ENCODE measurements at places on chromosomes 11 and 22.

DNA sequence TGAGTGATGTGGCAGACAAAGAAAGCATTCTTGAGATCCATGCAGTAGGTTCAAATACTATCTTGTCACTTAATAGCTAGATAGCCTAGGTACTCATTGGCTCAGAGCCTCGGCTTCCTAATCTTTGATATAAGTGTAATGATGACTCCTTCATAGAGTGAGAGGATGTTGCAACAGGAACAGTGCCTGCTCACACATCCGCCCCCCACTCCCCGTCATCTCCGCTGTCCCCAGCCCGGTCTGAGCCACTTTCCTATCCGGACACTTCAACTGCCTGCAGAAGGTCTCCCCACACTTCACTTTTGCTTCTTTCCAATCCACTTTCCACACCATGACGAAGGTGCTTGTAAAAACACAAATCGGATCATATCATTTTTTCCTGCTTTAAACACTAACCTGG is 128.8 kb downstream of the NTM start:
- H3K4me3 ChIP-seq = no peak overlapping the region
- H3K27me3 ChIP-seq = no peaks in the 10 kb centered on the region
- no peaks in the 10 kb centered on the region for H3K4me1 ChIP-seq
- no peak overlapping the region for H3K27ac ChIP-seq
- no peak for DNase-seq
- no peaks in the 10 kb centered on the region for H3K36me3 ChIP-seq

DNA sequence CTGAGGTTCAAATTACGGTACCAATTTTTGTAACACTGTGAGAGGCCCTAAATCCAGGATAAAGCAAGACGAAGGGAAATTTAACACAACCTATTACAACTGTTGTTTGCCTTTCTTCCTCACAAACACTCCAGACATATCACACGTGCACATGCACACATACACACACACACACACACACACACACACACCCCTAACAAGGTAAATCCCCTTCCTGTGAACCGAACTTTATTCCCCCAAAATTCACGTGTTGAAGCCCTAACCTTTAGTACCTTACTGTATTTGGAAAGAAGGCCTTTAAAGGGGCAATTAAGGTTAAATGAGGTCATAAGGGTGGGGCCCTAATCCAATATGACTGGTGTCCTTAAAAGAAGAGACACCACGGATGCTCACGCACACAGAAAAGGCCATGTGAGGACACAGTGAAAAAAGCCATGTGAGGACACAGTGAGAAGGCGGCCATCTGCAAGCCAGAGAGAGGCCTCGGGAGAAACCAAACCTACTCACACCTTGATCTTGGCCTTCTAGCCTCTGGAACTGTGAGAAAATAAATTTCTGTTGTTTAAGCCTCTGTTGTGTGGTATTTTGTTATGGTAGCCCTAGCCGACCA is 1.8 kb downstream of the SERGEF start:
- H3K36me3 ChIP-seq = peaks cover 5% of the 10 kb centered on the region
- H3K4me1 ChIP-seq = no peaks in the 10 kb centered on the region
- H3K4me3 ChIP-seq = peak overlapping the region; percentile 93
- H3K27me3 ChIP-seq = peaks cover 5% of the 10 kb centered on the region
- no peak overlapping the region for H3K27ac ChIP-seq

GRCh38 chr11:123233280-123233974 is 38.4 kb upstream of the CLMP start:
- H3K36me3 ChIP-seq = no peaks in the 10 kb centered on the region
- no peaks in the 10 kb centered on the region for H3K27me3 ChIP-seq
- H3K4me3 ChIP-seq = no peak overlapping the region
- peaks cover 7% of the 10 kb centered on the region for H3K4me1 ChIP-seq

GRCh38 chr11:68632802-68633201 is 51.5 kb upstream of the GAL start:
- no peaks in the 10 kb centered on the region for H3K27me3 ChIP-seq
- no peak overlapping the region for H3K27ac ChIP-seq
- H3K36me3 ChIP-seq = no peaks in the 10 kb centered on the region
- DNase-seq = peak; percentile 87

DNA sequence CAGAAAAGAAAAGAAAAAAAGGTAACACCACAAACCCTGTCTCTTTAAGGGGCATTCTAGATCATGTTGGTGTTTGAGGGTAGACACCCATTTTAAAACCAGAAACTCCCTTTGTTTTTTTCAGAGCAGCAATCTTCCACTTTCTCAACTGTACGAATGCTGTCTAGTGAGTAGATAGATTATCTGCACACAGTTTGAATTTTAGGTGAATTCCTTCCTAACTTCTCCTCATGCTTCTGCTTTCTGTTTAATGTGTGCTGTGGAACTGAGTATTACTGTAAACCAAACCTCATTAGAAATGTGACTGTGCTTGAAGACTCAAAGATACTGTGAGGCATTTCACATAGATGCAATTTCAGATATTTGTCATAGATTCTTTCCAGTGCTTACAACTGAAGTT is 102.4 kb downstream of the PRMT3 start:
- DNase-seq = no peak
- H3K4me1 ChIP-seq = no peaks in the 10 kb centered on the region
- H3K27me3 ChIP-seq = no peaks in the 10 kb centered on the region
- no peak overlapping the region for H3K4me3 ChIP-seq
- H3K27ac ChIP-seq = no peak overlapping the region
- H3K36me3 ChIP-seq = peaks cover 4% of the 10 kb centered on the region

DNA sequence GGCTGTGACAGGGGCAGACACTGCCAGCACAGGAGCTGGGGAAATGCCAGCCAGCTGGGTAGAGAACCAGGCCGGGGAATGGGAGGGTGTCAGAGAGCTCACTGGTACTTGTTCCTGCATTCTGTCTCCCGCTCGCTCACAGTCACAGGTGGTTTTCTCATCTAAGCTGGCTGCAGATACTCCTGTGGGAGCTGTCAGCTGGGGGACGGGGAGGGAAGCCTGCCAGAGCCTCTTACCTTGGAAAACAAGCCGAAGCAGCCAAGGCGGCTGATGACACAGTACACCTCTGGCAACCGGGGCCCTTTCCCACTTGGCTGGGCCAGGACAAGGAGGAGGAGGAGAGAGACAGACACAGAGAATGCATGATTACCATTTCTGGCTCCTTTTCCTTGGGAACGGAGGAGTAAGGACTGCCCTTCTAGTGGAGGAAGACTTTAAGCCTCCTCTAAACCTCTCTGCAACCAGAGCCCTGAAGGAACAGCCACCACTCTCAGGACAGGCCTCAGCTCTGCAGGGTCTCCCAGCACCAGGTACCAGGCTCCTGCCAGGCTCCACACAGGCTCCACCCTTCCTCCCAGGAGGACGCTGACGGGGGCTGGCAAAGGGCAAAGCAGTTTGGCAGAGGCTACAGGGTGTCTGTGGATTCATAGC is 25.1 kb downstream of the RPL27A start:
- H3K36me3 ChIP-seq = peaks cover 12% of the 10 kb centered on the region
- DNase-seq = no peak
- H3K27me3 ChIP-seq = no peaks in the 10 kb centered on the region
- H3K27ac ChIP-seq = no peak overlapping the region

DNA sequence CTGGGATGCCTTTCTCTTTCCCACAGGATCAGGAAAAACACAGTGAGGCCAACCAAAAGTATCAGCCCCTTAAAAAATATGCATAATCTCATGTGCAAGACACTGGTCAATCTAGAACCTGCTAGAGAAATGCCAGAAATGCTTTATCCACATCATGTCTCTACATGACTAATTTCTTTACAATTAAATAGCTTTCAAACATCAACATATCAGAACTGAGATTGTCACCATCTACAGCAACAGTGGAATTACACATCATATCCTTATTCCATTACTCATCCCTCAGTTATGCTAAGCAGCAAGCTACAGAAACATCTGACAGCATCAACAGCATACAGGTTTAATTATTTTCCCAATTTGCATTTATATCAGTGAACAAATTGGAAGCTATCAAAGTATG is 78.8 kb downstream of the DDIAS start:
- peaks cover 5% of the 10 kb centered on the region for H3K4me1 ChIP-seq
- H3K4me3 ChIP-seq = no peak overlapping the region
- no peaks in the 10 kb centered on the region for H3K36me3 ChIP-seq
